ENCODE measurements at places on chromosomes 3 and 15. TPM values are rescaled to one million over a fixed set of nuclear protein-coding genes. Genes with fewer than 3 reads are reported as not detected.

The GPR156 gene
- total RNA-seq = 0.15 TPM

DNA sequence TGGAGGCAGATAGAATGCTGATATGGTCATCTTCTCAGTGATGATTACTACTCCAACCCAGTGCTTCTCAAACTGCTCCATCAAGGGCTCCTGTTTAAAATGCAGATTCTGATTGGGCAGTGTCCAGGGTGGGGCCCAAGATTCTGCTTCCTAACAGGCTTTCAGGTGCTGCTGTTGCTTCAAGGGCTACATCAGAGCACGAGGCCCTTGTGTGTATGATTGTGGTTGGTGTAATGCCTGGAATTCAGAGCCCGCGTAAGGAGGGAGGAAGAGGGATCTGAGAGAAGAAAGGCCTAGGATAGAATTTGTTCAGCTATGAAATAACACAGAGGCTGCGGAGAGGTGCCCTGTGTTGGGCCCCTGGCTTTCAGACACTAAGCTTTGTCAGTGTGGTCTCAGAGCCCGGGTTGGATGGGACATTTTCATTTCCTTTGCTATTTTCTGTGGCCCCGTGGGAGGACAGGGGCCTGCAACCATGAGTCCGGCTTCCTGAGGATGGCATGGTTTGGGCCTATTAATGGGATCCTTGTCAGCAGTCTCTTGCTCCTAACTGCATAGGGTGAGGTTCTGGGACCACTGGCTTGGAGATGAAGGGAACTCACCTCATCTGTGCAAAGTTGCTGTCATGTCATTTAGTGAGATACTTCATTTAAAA lies 53.0 kb downstream of the ATP1B3 start:
- H3K27ac ChIP-seq = no peak overlapping the region
- H3K4me3 ChIP-seq = no peak overlapping the region
- no peaks in the 10 kb centered on the region for H3K4me1 ChIP-seq
- no peak for DNase-seq
- no peaks in the 10 kb centered on the region for H3K27me3 ChIP-seq

GRCh38 chr3:43870120-43870519 lies 179.4 kb downstream of the ABHD5 start:
- no peaks in the 10 kb centered on the region for H3K36me3 ChIP-seq
- no peak overlapping the region for H3K27ac ChIP-seq
- H3K27me3 ChIP-seq = no peaks in the 10 kb centered on the region

DNA sequence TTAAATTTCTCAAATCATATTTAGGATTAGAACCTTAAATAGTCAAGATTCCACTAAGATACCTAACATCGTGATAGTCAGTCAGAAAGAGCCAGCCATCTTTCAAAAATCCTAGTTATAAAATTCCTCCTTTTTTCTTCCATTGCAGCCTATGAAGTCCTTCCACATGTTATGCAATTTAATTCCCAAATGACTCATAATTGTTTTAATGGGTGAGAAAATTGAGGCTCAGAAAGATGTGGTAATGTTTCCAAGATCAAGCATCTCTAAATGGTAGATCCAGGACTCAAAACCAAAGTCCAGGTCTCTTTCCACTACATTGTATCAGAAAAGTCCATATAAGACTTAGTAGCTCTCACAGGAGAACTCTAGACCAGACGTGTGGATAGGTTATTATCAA lies 9.5 kb downstream of the CFAP44 start:
- no peaks in the 10 kb centered on the region for H3K27me3 ChIP-seq
- H3K36me3 ChIP-seq = no peaks in the 10 kb centered on the region
- peaks cover 11% of the 10 kb centered on the region for H3K4me1 ChIP-seq
- no peak for DNase-seq

- no peaks in the 10 kb centered on the region for H3K4me1 ChIP-seq
- no peak for DNase-seq
- H3K36me3 ChIP-seq = no peaks in the 10 kb centered on the region
- H3K27me3 ChIP-seq = no peaks in the 10 kb centered on the region
- no peak overlapping the region for H3K27ac ChIP-seq
- H3K4me3 ChIP-seq = no peak overlapping the region
These were observed 184.1 kb upstream of the MBNL1 start for GRCh38 chr3:152084441-152085158.

DNA sequence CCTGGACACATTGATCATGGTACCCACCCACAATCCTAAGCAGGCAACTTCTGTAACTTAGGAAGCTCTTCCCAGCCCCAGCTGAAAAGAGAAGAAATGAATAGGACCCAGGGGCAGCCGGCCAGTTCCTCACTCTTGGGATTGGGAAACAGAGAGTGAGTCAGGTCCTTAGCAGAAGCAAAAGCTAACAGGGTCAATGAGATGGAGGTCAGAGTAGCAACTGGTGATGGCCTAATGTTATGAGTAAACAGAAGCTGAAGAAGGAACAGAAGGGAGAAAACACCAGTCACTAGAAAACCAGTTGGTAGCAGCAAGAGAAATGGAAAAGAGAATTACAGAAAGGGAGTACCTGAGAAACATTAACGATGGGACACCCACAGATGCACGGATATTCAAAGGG lies 20.0 kb downstream of the RIOX2 start:
- no peak for DNase-seq
- no peaks in the 10 kb centered on the region for H3K27me3 ChIP-seq
- H3K4me3 ChIP-seq = no peak overlapping the region
- peaks cover 58% of the 10 kb centered on the region for H3K36me3 ChIP-seq

The MED12L gene
- total RNA-seq = 6.4 TPM

The CDHR4 gene
- not detected for total RNA-seq

DNA sequence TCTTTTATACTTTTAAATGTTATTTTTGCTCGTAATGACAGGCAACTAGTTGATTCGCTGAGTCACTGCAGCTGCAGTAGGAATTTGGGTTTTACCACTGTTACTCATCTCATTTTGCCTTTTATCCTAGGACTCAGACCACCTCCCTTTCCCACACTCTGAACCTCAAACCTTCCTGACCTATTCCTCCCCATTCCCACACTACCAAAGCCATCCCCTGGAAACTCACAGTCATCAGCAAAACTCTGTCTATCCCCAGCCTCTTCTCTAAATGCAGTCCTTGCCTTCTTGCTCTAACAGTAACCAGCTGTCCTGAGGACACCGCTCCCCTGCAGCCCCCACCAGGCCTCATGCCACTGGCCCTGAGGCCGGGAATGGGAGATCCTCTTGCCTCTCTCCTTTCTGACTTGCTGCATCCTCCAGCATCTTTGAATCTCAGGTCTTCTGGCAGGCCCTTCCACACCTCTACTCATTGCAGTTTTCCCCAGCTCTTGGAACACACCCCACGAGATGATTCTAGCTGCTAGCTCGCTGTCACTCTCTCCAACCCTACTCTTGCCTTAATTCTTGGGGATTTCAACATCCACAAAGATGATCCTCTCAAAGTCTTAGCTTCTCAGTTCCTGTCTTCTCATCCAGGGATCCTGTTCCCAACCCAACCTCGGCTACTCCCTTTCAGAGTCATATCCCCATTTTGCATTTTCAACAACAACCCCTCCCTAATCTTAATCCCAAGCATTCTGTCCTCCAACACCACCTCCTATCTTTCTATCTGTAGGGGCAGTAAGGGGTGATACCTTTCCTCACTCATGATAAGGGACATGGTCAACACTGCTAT lies 55.9 kb upstream of the C3orf80 start:
- H3K4me3 ChIP-seq = no peak overlapping the region
- H3K27ac ChIP-seq = no peak overlapping the region
- no peaks in the 10 kb centered on the region for H3K27me3 ChIP-seq
- DNase-seq = no peak

The ARL14 gene
- total RNA-seq = 0.42 TPM

DNA sequence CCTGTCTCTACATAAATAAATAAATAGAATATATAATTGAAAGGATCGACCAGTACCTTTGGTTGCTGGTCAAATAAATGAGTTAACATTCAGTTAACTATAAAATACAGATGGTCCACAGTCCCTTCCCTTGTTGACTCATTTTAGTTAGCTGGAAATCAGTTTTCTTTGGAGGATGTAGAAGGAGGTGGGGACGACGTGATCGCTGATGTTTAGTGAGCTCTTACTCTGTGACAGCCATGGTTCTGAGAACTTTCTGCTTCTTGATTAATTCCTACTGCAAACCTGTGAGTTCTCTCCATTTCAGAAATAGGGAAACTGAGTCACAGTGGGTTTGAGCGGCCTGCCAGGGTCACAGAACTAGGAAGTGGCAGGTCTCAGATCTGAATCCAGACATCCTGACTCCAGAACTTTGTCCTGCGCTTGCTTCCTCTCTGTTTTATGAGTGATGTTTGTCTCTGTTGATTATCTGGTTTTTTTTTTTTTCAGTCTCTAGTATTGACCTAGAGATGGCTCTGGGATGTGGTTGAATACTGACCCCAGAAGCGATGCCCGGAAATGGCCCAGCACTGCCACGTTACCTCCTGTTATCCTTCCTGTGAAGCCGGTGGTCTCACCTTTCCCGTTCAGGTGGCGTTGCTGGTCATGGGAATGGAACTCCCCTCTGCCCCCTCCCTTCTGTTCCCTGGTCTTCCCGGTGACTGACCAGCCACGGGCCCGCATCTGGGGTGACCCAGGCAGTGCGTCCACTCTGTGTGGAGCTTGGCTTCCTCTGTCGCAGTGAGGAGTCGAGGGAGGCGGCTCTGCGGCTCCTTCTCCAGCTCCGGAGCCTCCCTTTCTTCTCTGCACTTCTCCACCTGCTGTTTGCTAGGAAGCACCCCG lies 18.2 kb downstream of the SYNM start:
- peak overlapping the region; percentile 99 for H3K27ac ChIP-seq
- no peak for DNase-seq
- H3K27me3 ChIP-seq = no peaks in the 10 kb centered on the region

The PCOLCE2 gene
- 4.4 TPM for total RNA-seq

The IGSF10 gene
- total RNA-seq = 0.02 TPM

GRCh38 chr3:46455231-46456115 lies 9.2 kb downstream of the LTF start:
- DNase-seq = no peak
- H3K4me3 ChIP-seq = no peak overlapping the region
- no peak overlapping the region for H3K27ac ChIP-seq
- no peaks in the 10 kb centered on the region for H3K36me3 ChIP-seq
- H3K27me3 ChIP-seq = 0 out of 2 replicates have a peak, but pooled peaks cover 13% of the 10 kb centered on the region

GRCh38 chr15:81372575-81372974 lies 1.4 kb downstream of the TMC3 start:
- H3K36me3 ChIP-seq = no peaks in the 10 kb centered on the region
- no peak overlapping the region for H3K27ac ChIP-seq
- H3K4me3 ChIP-seq = no peak overlapping the region
- H3K27me3 ChIP-seq = 0 out of 2 replicates have a peak, but pooled peaks cover 4% of the 10 kb centered on the region
- DNase-seq = no peak
- H3K4me1 ChIP-seq = no peaks in the 10 kb centered on the region

- no peak overlapping the region for H3K27ac ChIP-seq
- no peak for DNase-seq
- peaks cover 34% of the 10 kb centered on the region for H3K27me3 ChIP-seq
- H3K4me1 ChIP-seq = no peaks in the 10 kb centered on the region
- H3K36me3 ChIP-seq = no peaks in the 10 kb centered on the region
These were observed 156.2 kb downstream of the CLSTN2 start for GRCh38 chr3:140091143-140091542.

The SH2D7 gene
- total RNA-seq = not detected

- H3K27me3 ChIP-seq = no peaks in the 10 kb centered on the region
- H3K27ac ChIP-seq = no peak overlapping the region
- H3K36me3 ChIP-seq = no peaks in the 10 kb centered on the region
- H3K4me1 ChIP-seq = no peaks in the 10 kb centered on the region
- DNase-seq = no peak
These were observed 744.7 kb downstream of the EPHA3 start for GRCh38 chr3:89851974-89852621.

GRCh38 chr3:40923143-40923542 lies 276.2 kb upstream of the CTNNB1 start:
- DNase-seq = no peak
- no peaks in the 10 kb centered on the region for H3K4me1 ChIP-seq
- H3K27me3 ChIP-seq = peaks cover 9% of the 10 kb centered on the region
- no peak overlapping the region for H3K27ac ChIP-seq
- no peaks in the 10 kb centered on the region for H3K36me3 ChIP-seq

DNA sequence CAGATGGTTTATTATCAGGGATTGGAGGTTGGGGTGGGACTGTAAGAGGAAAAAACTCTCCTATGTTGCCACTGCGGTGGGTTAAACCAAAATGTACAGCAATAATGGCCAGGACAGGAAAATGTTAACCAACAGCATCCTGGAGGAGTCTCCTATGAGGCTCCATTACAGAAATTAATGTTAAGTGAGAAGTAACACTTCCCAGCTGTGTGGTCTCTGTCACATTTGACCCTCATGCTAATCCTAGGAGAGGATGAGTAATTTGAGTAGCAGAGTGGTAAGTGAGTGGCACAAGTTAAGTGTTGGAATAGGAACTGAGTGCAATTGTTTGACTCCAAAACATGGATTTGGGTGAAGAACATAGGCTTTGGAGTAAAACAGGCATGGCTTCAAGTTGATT lies 39.0 kb downstream of the ARHGEF3 start:
- no peak overlapping the region for H3K27ac ChIP-seq
- DNase-seq = no peak
- H3K4me3 ChIP-seq = no peak overlapping the region

The LRCH3 gene
- total RNA-seq = 38.1 TPM

DNA sequence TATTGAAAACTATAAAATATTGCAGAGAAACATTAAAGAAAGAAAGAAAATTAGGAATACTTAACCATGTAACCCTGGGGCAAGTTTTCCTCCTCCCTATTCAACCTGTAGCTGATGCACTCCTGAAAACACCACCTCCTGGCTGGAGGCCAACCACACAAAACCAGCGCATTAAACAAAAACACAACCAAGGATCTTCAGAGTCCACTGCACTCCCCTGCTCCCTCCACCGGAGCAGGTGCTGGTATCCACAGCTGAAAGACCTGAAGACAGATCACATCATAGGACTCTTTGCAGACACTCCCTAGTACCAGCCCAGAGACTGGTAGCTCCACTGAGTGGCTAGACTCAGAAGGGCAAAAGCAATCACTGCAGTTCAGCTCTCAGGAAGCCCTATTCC lies 13.6 kb upstream of the ADAMTS17 start:
- H3K36me3 ChIP-seq = no peaks in the 10 kb centered on the region
- 0 out of 2 replicates have a peak, but pooled peaks cover 4% of the 10 kb centered on the region for H3K27me3 ChIP-seq
- H3K27ac ChIP-seq = no peak overlapping the region
- no peak overlapping the region for H3K4me3 ChIP-seq
- H3K4me1 ChIP-seq = no peaks in the 10 kb centered on the region

GRCh38 chr3:151009981-151010380 lies 37.5 kb upstream of the CLRN1 start:
- H3K27me3 ChIP-seq = no peaks in the 10 kb centered on the region
- no peaks in the 10 kb centered on the region for H3K36me3 ChIP-seq
- no peak overlapping the region for H3K27ac ChIP-seq
- no peak overlapping the region for H3K4me3 ChIP-seq
- H3K4me1 ChIP-seq = no peaks in the 10 kb centered on the region

The THRB gene
- 2.5 TPM for total RNA-seq

The ANKRD63 gene
- total RNA-seq = 0.89 TPM
